ENCODE measurements at places on chromosomes 6 and 20.

DNA sequence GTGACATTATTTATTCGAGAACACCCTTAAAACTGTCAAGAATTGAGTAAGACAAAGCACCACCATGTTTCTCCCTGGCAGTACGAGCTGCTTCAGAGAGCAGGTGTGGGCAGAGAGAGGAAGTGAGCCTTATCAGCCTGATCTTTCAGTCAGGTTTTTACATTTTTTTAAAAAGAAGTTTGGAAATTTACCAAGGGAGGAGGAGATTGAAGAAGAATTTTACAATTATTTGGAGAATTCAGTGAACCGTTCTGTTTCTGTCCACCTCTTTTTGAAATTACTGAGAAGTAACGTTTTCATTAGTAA, 75.5 kb downstream of the ZDHHC14 start:
- DNase-seq = no peak

GRCh38 chr6:10518557-10519407, 2.4 kb upstream of the GCNT2 start:
- DNase-seq = no peak

DNA sequence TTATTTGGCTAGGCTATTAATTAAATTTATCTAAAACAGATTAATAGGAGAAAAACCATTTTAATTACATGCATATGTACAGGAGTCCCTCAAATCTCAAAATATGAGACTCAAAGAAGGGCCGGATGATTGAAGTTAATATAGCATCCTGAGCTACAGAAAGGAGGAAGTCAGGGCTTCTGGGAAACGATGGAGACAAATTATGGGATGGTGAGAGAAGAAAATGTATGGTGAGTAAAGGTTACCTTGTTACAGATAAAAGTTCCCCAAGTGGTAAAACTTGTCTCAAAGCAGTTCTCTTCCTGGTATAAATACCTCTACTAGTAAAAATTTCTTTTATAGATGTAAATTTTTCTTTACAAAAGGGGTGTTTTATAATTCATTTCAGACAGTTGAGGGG, 15.9 kb upstream of the BTN1A1 start:
- DNase-seq = no peak

GRCh38 chr6:27374824-27375612, 13.5 kb upstream of the ZNF391 start:
- peak; percentile 44 for DNase-seq

All from stimulated activated CD4-positive, alpha-beta T cell treated with anti-CD3 and anti-CD28 coated beads, TNF-alpha, amount 100 ng/mL, for 1 hour (primary cell).